ENCODE measurements at places on chromosomes 16 and 17.

DNA sequence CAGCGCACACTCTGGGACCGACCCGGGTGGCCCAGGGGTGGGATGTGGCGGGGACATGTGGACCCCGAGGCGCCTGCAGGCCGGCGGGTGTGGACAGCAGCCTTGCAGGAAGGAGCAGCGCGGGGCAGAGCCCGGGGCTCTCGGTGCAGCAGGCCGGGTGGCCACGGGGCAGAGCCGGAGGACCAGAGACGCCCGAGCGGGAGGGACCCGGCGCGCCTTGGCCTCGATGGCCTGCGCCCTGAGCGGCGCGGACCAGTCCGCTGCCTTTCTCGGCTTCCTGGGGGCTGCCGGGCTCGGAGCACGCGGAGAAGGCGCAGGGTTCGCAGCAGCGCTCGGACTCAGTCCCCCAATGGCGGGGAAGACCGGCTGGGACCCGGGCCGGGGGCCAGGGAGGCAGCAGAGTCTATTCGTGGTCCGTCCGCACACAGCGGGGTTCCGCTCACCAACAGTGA lies 43.4 kb downstream of the OSBPL7 start:
- no peak for DNase-seq

- DNase-seq, result no peak
Measured at GRCh38 chr17:80316927-80317705, 56.5 kb downstream of the RNF213 start.

DNA sequence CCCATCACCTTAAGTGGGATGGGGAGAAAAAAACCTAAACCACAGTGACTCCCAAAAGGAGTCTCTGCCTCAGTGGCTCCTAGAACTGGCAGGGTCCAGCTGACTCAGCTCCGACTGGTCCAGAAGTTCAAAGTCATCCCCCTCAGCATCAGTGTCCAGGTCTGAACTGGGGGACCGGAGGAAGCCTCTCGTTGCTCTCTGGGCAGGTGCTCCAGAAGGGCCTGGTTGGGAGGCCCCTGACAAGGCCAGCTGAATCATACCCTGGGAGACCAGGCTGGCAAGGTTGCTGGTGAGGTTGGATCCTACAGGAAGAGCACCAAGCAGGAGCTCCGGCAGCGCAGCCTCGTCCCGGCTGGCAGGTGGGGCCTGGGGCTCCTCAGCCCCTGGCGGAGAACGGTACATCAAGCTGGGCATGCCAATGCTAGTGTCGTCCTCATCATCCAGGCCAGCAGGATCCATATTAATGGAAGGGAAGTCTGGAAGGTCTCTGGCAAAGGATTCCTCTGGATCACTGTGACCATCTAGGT lies 4.3 kb upstream of the PSMC3IP start:
- DNase-seq, result no peak

GRCh38 chr16:83839561-83839960 lies 31.8 kb downstream of the HSBP1 start:
- DNase-seq, result no peak

DNA sequence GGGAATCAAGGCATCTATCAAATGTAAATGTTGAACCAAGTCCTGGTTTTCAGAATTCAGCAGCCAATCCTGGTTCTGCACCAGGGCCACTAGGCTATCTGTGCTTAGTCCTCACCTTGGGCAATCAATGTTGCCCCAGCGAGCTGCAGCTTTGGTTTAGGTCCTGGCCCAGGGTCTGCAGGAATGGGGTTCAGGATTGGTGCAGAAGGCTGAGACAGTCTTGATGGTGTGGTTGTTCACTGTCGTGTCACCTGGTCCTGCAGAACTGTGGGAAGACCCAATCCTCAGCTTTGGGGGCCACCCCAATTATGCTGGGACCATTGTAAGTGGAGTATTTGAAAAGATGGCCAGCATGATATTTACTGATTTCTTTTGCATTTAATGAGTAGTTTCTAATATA lies 10.6 kb downstream of the TERF2IP start:
- DNase-seq, result no peak

GRCh38 chr17:77840513-77841165 lies 117.9 kb upstream of the TNRC6C start:
- DNase-seq, result no peak

- DNase-seq, result no peak
Measured at GRCh38 chr17:65071861-65072260, 15.3 kb upstream of the GNA13 start.

DNA sequence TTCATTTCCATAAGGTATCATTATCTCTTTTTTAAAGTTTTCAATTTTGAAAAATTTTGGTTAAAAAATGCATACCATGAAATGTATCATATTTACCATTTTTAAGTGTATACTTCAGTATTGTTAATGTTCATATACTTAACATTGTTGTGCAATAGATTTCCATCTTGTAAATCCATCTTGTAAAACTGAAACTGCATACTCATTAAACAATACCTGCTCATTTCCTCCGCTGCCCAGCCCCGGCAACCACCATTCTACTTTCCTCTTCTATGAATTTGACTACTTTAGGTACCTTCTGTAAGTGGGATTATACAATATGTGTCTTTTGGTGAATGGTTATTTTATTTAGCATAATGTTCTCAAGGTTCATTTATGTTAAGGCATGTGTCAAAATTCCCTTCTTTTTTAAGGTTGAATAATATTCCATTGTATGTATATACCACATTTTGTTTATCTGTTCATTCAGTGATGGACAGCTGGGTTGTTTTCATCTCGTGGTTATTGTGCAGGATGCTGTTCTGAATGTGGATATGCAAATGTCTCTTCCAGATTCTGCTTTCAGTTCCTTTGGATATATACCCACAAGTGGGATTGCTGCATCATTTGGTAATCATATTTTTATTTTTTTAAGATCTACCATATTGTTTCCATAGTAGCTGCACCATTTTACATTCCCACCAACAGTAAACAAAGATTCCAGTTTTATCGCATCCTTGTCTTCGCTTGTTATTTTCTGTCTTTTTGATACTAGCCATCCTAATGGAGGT lies 6.7 kb downstream of the CCL2 start:
- DNase-seq, result no peak

- DNase-seq, result no peak
Measured at GRCh38 chr17:77700165-77700881, 258.2 kb upstream of the TNRC6C start.

DNA sequence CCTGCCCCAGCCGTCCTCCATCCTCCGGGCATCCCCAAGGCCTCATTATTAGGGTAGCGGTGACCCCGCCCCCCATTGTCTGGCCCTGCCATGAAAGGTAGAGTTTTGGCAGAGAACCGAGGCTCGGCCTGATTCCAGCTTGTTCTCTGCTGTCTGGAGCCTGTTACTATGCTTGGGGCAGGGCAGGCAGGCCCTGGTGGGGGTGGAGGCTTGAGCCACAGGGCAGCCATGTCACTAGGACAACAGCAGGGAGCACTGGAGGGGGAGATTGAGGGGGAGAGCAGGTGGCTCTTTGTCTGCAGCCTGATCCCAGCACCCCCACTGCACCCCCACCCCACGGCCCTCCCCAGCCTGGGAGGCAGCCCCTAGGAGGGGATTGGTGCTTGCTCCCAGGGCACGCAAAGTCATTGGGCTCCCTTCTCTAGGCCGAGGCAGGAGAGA lies 15.4 kb downstream of the RHBDL3 start:
- DNase-seq, result no peak

- no peak for DNase-seq
Measured at GRCh38 chr17:11900041-11900476, 97.2 kb downstream of the ZNF18 start.

GRCh38 chr16:17357307-17358062 lies 113.3 kb downstream of the XYLT1 start:
- DNase-seq, result no peak

- no peak for DNase-seq
Measured at GRCh38 chr16:49619811-49620157, 236.1 kb downstream of the ZNF423 start.

- no peak for DNase-seq
Measured at GRCh38 chr16:19696961-19697360, 21.1 kb downstream of the KNOP1 start.

DNA sequence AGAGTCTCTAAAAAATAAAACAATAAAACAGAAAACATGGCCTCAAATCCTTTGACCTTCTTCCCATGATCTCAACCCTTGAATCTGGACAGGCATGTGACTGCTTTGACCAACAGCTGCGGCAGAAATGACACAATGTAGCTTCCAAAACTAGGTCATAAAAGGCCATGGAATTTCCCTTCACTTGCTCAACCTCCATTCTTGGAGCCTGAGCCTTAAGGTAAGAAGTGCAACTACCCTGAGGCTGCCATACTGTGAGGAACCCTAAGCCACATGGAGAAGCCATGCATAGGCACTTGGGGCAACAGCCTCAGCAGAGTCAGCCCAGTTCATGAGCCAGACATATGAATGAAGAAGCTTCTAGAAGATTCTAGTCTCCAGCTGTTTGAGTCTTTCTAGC lies 75.7 kb upstream of the BRD7 start:
- no peak for DNase-seq
